Stimulated activated CD4-positive, alpha-beta T cell treated with anti-CD3 and anti-CD28 coated beads, Interleukin-1b, Interleukin-23, amount 100 ng/mL, for 1 hour (primary cell): ENCODE measurements at places on chromosomes 13 and 19.

- no peak for DNase-seq
Measured at GRCh38 chr19:54207983-54208783, 7.5 kb downstream of the RPS9 start.

- peak; percentile 30 for DNase-seq
Measured at GRCh38 chr19:56477429-56478338, 539 bp upstream of the ZNF667 start.

- DNase-seq = peak; percentile 64
Measured at GRCh38 chr19:21474671-21475181, 30.7 kb upstream of the ZNF429 start.

- no peak for DNase-seq
Measured at GRCh38 chr13:33318744-33319143, 33.2 kb upstream of the STARD13 start.

DNA sequence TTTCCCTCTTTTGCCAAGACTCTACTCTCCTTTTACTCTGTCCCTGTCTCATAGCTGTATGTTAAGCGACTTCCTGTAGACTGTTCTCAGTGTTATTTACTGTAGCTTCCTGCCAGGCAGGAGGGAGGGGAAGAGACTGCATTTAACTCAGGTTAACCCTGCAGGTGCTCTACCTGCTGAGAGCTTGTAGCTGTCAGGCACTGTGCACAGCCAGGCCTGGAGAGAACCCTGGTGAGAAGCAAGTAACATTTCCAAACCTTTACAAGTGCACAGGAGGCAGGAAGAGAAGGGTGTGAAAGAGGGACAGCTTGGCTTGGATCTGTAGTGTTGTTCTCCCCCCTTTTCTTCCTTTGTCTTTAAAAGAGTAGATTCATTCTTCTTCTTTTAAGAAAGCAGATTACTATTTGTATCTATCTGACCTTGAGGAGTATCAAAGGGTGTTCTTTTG is 167.1 kb downstream of the LMO7 start:
- no peak for DNase-seq

- no peak for DNase-seq
Measured at GRCh38 chr13:109764045-109764444, 22.3 kb downstream of the IRS2 start.

- DNase-seq = no peak
Measured at GRCh38 chr13:98879957-98880356, 97.9 kb downstream of the DOCK9 start.

GRCh38 chr19:49684251-49684982 is 5.0 kb upstream of the ADM5 start:
- no peak for DNase-seq

- DNase-seq = no peak
Measured at GRCh38 chr13:70723732-70724131, 615.5 kb upstream of the KLHL1 start.

DNA sequence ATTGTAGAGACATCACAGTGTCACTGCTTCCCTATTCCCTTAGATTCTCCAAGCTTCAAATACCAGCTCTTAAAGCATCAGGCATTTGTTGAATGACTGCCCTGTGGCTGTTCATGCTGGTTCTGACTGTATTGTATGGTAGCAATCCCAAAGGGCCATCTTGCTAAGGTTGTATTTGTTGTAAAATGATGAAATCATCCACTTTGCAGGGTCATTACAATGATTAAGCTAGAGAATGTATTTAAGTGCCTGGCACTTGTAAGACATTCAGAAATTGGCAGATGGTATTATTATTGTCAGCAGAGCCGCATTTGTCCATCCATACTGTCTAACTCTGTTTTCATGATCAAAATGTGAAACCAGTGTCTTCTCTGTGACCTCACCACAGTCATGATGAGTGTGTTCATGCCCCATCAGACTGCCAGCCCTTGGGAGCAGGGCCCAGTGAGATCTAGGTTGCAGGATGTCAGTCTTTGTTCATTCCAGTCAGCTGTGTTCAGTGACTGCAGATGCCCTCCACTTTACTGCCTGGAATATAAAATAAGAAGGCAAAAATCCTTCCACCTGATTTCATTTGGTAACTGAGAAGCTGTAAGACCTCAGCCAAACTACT is 86.1 kb downstream of the DHRS12 start:
- DNase-seq = no peak

DNA sequence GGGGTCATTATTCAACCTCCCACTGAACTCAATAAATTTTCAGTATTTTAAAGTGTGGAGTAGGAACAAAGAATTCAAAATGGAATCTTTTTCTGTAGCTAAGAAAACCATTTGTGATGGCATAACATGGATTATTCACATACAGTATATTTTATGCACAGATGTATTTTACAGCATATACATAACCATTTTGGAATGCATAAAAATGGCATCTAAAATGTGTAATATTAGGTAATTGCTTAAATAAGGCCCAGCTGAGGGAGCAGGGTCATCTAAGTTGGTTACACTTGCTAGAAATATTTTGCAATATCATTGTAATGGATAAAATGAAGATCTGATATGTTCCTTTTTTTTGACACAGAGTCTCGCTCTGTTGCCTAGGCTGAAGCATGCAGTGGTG is 146.9 kb downstream of the LMO7 start:
- DNase-seq = no peak

GRCh38 chr13:86758116-86758515 is 913.1 kb upstream of the SLITRK5 start:
- DNase-seq = no peak

GRCh38 chr13:87661471-87661870 is 9.7 kb upstream of the SLITRK5 start:
- DNase-seq = no peak

DNA sequence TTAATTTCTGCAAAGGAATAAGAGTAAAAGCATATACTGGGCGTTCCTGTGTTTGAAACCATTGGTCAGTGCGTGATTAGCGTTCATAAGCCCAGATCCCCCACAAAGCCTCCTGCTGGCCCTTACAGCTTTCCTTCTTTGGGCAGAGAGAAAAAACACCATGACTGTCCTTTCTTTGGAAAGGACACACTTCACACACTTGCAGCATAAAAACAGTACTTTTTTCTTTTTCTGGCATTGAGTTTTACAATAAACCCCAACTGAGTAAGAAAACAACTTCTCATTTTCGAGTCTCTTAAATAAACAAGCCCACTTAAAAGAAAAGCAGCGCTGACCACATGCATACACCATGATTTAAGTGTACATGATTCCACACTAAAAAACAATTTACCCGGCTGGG is 35.8 kb downstream of the SMAD9 start:
- no peak for DNase-seq

DNA sequence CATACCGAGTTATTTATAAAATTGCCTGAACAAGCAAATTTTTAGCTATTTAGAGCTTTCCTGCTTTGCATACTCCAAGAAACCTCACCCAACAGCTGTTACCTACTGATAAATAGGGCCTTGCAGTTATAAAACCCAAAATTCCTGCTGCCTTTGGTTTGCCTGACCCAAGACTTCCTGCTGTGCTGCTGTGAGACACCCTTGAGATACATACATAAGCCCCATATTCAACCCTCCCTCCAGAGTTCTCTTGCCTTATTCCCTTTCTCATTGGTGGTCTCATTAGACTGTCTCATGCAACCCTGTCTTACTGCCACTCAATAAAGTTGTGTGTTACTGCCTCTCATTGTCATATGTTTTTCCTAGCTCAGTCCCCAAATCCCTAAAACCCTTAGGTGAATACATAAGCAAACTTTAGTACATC is 677.6 kb downstream of the UQCRFS1 start:
- no peak for DNase-seq

- no peak for DNase-seq
Measured at GRCh38 chr13:35733827-35734226, 257.3 kb upstream of the MAB21L1 start.

DNA sequence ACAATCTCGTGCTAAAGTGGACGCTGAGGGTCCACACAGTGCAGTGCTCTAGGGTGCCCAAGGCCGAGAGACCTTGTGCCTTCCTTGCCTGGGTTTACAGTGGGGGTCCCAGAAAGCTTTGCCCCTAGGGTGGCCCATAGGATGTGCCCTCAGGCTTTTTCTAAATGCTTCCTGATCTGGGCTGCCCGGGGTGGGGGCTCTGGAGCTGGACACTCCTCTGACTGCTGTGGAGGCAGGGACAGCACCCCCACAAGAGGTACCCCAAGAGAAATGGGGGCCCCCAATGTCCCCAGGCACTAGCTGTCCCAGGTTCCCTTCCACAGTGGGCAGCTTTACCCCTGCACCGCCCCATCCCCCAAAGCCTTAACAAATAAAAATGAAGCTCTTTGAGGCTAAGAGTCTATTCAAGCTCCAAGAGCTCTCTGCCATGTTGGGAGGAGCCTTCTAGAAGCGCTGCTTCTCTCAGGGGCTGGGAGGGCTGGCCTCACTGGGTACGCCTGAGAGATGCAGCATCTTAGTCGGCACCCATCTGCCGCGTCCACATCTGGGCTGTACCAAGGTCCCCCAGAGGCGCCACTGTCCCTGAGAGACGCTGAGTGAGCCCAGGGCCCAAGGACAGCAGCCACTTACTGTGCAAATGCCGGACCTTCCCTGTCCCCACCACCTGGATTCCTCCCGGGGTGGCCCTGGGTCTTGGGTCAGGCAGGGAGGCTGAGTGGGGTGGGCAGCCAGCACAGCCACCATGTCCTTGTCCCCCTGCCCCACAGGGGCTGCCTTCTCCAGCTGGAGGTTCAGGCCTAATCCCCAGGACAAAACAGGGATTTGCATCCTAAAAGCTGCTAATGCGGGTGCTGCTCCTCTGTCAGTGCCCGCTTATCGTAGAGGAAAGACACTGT is 27.4 kb downstream of the CEBPA start:
- DNase-seq = no peak

DNA sequence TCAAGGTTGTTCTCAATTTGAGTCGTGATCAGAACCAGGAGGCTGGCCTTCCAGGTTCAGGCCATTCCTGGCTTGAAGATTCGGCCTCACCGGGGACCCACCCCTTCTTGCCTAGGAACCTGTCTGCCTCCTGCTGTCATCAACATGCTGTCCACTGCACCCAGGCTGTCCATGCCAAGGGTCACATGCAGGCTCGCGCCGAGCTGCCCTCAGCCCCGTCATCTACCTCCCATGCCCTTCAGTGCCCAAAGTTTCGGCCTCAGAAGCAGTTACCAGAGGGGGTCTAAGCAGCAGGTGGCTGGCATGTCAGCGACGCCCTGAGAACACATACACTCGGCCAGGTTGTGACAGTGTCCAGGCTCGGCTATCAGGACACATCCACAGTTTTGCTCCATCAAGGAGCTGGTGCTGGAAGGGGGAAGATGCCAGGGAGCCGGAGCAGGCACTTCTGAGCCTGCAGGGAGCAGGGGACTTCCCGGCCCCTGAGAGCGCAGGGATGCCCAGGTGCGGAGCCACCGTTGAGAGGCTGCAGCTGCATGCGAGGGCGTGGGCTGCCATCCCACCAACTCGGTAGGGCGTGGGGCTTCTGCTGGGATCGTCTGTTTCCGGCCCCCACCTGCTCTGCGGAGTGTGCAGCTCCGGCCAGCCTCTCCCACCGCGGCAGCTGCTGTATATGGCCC is 590.9 kb upstream of the SLITRK5 start:
- DNase-seq = no peak

- no peak for DNase-seq
Measured at GRCh38 chr13:98524793-98525192, 52.1 kb downstream of the STK24 start.

DNA sequence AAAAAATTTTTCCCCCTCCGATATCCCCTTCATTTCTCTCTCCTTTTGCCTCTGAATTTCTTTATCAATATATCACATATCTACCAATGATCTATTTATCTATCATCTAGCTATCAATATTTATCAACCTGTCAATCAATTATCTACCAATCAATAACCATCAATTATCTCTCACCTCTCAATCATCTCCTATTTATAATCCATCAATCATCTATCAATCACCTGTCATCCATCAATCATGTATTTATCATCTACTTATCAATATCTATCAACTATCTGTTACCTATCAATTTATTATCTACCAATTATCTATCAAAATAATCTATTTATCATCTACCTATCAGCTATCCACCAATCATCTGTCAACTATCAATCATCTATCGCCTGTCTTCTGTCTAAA is 17.1 kb downstream of the MBD3L1 start:
- DNase-seq = no peak

DNA sequence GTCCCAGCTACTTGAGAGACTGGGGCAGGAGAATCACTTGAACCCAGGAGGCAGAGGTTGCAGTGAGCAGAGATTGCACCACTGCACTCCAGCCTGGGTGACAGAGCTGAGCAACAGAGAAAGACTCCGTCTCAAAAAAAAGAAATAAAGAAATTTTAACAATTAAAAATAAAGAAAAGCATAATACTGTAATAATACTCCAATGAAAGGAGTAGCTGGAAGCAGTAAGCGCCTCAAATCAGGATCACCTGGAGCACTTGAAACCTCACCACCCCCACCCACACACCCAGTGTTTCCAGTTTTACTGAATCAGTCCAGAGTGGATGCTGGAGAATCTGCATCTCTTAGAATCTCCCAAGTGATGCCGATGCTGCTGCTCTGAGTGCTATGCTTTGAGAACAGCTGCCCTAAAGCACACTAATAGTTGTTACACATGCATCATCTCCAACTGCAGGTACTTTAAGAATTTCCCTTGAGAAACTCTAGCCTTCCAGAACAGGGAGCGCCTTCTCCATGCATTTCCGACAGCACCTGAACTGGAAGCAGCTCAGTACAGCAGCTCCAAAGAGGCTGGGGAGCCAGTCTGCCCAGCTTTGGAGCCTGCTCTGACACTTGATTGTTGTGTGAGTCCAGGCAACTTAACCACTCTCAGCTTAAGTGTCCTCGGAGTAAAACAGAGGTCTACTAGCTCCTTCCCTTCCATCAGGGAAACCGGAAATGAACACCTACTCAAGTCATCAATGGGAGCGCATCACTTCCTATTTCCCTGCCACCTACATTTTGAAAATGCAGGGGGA is 2.9 kb downstream of the ABCC4 start:
- no peak for DNase-seq

DNA sequence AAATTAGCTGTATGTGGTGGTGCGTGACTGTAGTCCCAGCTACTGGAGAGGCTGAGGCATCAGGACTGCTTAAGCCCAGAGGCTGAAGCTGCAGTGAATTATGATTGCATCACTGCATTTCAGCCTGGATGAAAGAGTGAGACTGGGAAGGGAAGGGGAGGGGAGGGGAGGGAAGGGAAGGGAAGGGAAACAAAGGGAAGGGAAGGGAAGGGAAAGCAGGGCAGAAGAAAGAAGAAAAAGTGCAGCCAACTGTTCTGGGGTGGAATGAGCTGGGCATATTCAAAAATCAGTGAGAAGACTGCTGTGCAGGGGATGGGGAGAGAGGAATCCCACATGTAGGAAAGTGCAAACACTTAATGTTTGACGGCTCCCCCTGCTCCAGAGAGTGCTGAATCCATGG is 905.5 kb downstream of the UQCRFS1 start:
- DNase-seq = no peak

- no peak for DNase-seq
Measured at GRCh38 chr13:30735025-30735871, at the start of gene ALOX5AP. ALOX5AP (plus strand) TSS chr13:30735543; CDS start chr13:30735606, 63 bp downstream.

GRCh38 chr13:101447852-101448251 is 4.6 kb upstream of the ITGBL1 start:
- DNase-seq = no peak

DNA sequence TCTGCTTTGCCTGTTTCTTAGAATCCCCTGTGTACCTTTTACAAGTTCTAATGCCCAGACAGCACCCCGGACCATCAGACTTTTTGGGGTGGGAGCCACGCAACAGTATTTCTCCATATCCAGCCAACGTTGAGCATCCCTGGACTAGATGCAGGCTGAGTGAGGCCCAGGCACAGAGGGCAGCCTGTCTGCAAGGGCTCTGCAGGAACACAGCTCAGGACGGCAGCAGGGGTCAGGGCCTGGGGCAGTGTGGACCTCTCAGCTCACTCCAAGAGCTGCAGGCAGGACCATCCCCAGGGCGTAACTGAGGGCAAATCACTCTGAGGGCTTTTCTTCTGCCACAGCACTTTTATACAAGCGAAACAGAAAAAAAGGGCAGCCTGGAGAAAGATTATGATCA is 95.8 kb downstream of the DNAJC15 start:
- DNase-seq = no peak
